ENCODE measurements at places on chromosomes 1 and 21.
A peak's percentile ranks its signal among the peaks of the same experiment; 100 is the strongest.

- no peak for DNase-seq
Observed at GRCh38 chr1:89391686-89392085, 27.8 kb downstream of the GBP6 start.

GRCh38 chr1:74470936-74471335, 41.5 kb downstream of the LRRC53 start:
- DNase-seq: no peak

GRCh38 chr1:156436141-156437036, 64.2 kb downstream of the MEF2D start:
- DNase-seq: no peak

- peak; percentile 0 for DNase-seq
Observed at GRCh38 chr21:22758478-22758877, 1760.3 kb downstream of the NCAM2 start.

- DNase-seq: no peak
Observed at GRCh38 chr1:240709676-240710075, 97.7 kb upstream of the GREM2 start.

GRCh38 chr1:244868484-244869363, 4.4 kb upstream of the HNRNPU start:
- no peak for DNase-seq

DNA sequence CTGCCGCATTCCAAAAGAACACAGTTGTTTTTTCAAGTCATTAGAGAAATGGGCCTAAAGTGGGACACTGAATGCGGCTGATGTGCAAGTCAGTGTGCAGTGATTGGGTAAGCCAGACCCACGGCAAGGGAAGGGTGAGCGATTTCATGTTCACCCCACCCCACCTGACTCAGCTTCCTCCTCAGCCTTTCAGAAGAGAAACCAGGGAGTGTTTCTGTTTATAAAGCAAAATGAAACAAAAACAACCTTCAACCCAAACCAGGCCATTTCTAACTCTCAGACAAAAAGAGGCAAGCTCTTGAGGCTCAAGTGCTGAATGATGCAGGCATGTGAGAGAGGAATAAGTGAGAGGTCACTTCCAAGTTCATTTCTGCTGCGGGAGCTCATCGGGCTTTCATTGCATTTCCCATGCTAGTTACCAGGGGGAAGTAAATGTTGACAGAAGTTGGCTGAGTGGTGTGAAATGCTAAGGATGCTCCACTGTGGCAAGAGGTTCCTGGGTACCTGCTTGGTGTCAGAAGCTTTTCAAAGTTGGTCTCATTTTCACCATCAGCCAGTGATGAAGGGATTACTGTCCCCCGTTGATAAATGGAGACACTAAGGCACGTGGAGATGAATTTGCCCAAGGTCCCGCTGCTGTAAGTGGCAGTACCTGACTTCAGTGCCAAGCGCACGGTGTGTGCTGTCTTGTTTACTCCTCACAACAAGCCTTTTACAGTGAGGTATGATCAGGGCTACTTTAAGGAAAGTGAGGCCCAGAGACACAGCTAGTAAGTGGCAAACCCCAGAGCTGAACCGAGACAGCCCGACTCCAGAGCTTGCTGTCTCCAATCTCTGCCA, 29.1 kb downstream of the STPG1 start:
- DNase-seq: peak; percentile 13

DNA sequence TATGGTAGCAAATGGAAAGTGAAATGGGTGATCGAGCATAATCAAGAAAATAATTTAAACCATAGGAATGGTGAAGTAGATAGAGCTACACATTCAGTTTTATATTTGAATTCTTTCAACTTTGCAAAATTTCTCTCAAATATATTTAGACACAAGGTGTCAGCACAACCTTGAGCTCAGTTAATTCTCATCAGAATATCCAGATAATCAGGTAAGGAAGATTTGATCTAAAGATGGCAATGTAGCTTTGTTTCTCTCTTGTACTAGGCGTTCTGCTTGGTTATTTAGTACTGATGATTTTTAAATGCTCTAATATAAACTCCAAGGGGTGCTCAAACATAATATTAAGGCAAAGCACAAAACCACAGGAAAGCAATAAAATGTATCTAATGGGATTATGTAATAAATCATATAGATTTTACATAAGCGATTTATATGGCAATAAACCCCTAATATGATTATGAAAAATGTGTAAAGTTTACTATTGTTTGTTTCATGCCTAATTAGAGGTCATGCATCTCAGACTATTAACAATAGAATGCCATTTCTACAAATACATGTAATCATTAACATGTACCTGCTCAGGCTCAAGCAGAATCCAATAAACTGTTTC, 32.4 kb upstream of the SERTAD4 start:
- no peak for DNase-seq

GRCh38 chr1:89629146-89629545, 3.8 kb upstream of the LRRC8C start:
- no peak for DNase-seq

- DNase-seq: no peak
Observed at GRCh38 chr1:212466898-212467650, 34.4 kb downstream of the NENF start.

DNA sequence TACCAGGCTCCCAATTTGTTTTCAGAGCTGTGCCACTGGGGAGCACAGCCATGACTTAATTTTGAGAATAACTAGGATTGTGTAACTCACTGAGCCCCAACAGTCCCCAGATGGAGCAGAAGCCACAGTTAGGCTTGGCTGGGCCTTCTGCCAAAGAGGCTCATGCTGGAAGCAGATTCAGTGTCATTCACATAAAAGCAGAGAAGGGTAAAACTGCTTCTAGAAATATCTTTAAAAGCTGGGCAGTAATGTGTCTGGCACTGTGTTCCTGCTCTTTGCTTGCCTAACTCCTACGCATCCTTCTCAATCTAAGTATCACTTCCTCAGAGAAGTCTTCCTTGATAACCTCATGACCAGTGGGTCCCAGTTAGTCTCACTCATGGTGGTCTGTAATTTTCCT, 20.3 kb downstream of the STK40 start:
- no peak for DNase-seq

- no peak for DNase-seq
Observed at GRCh38 chr1:230333590-230334446, 92.3 kb downstream of the PGBD5 start.

DNA sequence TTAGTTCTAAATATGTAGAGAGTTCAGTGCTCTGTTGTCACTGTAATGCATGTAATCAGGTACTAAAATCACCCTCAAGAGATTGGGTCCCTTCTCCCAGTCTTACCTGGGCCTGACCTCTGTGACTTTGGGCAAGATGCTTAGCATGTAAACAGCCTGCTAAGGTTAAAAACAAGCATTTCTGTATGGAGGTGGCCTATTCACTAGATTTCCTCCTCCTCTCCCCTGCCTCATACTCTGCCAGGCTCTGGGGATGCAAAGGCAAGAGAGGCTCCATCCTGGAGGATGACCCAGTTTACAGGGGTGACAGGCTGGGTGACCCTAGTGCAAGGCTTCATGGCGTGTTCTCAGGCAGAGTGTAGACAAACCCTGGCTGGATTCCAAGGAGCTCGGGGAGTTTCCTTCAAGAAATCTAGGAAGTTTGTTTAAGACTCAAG, 28.8 kb downstream of the VANGL2 start:
- no peak for DNase-seq

GRCh38 chr21:43021191-43021590, 46.8 kb downstream of the PKNOX1 start:
- DNase-seq: no peak

GRCh38 chr1:26545969-26546323, 16.4 kb downstream of the RPS6KA1 start:
- DNase-seq: no peak

- DNase-seq: peak; percentile 59
Observed at GRCh38 chr1:14598498-14599182, at the start of gene KAZN. Gene KAZN, plus strand, starts transcription at chr1:14598685.

GRCh38 chr1:227035316-227035715, 95.2 kb downstream of the COQ8A start:
- no peak for DNase-seq

DNA sequence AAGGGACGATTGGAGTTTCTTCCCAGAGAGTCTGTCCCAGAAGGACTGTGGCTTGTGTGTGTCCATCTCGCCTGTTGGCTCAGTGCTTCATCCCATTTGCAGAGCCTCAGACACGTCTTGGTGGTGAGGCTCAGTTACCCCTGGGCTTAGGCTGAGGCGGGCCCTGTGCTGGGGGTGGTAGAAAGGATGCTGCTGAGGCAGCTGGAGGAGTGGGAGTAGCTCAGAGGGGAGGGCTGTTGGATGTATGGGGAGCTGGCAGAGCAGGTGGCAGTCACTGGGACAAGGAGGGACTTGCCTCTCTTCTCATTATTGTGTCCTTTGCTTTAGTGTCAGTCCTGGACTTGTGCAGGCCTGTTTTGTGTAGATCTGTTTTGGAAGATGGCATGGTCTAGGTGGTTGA, 7.3 kb upstream of the MIIP start:
- no peak for DNase-seq

- no peak for DNase-seq
Observed at GRCh38 chr21:24223624-24224023, 1383.7 kb downstream of the MRPL39 start.

- no peak for DNase-seq
Observed at GRCh38 chr1:2368053-2368744, 23.2 kb downstream of the MORN1 start.

- no peak for DNase-seq
Observed at GRCh38 chr1:32361308-32361673, 994 bp downstream of the FAM229A start.

DNA sequence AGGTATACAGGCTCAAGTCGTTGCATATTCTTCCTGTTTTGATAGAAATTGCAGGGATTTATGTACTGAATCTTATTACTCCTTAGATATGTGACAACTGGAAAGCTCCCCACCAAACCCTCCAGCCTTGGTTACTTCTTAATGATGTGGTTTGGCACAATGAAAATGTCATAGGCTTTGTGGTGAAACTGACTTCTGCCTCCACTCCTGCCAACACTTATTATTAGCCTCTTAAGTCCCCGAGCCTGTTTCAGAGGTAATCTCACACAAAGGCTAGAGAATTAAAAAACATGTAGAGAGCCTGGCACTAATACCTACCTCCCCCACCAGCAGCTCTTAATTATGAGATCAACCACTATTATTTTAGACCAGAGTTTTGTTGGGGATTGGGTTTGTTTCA, 4.2 kb downstream of the COX20 start:
- DNase-seq: no peak

DNA sequence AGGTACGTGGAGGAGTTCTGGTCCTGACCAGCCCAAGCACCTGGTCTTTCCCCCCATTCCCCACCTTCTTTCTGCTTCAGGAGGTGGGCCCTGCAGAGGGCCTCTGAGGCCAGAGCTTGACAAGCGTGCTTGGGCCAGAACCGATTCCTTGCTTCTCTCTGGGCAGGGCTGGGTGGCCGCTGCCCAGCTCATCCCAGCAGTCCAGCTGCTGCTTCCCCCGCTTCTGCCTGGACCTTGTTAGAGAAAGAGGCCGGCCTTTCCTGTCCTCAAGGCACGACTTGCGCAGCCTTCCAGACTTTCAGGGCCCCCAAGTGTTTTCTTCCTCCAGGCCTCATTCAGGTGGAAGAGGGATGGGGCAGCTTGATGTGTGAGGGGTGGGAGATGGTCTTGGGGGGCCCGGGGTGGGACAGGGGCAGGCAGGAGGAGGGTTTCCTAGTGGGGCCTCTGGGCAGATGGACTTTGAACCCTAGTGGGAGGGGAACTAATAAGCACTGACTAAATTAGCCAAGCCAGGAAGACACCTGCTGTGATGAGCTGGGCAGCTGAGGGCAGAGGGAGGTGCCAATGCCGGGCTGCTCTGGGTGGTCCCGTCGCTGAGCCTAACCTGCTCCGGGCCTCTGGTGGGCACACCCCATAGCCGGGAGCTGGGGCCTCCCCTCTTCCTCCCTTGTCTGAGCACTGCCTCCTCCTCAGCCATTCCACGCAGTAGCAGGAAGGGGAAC, 36.5 kb downstream of the ARHGEF10L start:
- no peak for DNase-seq

DNA sequence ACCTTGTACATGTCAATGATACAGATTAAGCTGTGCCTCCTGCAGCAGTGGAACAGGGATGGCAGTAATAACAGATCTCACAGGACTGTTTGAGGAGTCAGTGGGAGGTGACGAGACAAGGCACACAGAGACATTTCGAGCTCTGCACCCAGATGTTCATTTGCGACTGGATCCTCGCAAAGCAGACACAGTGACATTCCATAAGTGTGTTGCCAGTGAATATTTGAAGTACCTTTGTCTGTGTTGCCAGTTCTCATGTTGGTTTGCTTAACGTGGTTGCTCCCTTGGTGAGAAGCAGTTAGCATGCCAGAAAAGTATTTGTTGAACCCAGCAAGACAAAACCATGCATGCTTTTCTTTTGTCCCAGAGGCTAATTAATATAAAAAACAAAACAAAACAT, 67.0 kb downstream of the NID1 start:
- no peak for DNase-seq

DNA sequence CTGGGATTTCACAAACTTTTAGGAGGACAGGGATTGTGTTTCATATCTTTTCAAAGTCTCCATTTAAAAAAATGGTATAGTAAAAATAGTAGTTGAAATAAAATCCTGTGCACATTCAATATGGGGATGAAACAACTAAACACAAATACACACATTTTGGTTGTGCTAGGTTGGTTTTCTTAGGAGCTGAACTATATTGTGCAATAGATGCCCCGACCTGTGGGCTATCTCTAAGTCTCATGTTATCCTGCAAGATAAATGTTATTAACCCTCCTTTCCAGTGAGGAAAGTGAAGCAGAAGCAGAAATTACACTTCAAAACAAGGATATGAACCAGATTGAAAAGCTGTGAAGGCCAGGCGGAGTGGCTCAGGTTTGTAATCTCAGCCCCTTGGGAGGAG, 1.3 kb upstream of the PLD5 start:
- DNase-seq: no peak

- DNase-seq: no peak
Observed at GRCh38 chr1:6249739-6250689, 6.0 kb downstream of the HES3 start.

GRCh38 chr1:102466487-102466886, 469.8 kb upstream of the OLFM3 start:
- DNase-seq: no peak
